Left renal cortex interstitium (tissue), 4 donors: ENCODE measurements at places on chromosomes 4 and X. TPM values are rescaled to one million over a fixed set of nuclear protein-coding genes. Genes with fewer than 3 reads are reported as not detected.

- no peak for DNase-seq
Observed at GRCh38 chr4:53804719-53805118, 213.4 kb upstream of the LNX1 start.

DNA sequence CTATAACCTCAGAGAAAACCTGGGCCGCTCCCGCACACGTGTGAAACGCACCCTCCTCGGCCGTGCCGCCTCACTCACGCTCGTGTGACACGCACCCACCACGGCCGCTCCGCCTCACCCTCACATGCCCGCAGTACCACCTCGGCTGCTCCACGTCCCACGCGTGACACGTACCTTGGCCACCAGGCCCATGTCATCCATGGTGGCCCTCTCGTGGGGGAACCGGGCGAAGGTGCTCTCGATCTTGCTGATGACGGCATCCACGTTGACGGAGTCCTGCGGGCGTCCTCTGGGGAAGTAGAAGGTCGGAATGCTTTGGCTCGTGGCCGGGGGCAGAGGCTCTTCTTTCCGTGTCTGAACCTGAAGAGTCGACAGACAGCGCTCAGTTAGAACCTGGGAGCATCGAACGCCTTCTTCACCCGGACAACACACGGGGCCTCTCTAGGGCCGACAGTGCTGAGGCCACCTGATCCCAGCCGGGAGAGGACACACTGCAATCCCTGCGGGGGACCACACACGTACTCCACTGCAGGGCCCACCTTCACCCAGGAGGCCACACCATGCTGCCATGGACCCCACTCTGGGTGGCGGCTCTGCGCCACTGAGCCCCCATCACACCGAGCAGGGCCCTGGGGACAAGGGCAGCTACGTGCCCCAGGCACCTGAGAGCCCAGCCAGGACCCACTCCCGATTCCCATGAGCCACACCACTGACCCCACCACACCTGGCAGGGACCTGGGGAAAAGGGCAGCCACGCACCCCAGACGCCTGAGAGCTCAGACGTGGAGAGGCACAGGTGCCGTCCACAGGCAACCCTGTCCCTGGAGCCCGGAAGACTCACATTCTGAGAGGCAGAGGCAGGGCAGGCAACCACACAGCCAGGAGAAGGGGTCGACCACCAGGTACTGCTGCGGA lies 25.2 kb downstream of the PPP2R3B start:
- no peak for DNase-seq

- DNase-seq: no peak
Observed at GRCh38 chr4:66842026-66842723, 703.1 kb downstream of the CENPC start.

- no peak for DNase-seq
Observed at GRCh38 chr4:43452948-43453347, 560.4 kb downstream of the GRXCR1 start.

LIN54 gene
- 17.7 TPM for polyA plus RNA-seq

- DNase-seq: no peak
Observed at GRCh38 chrX:121987163-121987562, 939.8 kb downstream of the GLUD2 start.

RASL11B gene
- 50.6 TPM for polyA plus RNA-seq
